Iris pigment epithelial cell (primary cell): ENCODE measurements at places on chromosomes 1 and 21.

GRCh38 chr1:170678027-170678600 is 14.2 kb downstream of the PRRX1 start:
- peak; percentile 47 for DNase-seq

DNA sequence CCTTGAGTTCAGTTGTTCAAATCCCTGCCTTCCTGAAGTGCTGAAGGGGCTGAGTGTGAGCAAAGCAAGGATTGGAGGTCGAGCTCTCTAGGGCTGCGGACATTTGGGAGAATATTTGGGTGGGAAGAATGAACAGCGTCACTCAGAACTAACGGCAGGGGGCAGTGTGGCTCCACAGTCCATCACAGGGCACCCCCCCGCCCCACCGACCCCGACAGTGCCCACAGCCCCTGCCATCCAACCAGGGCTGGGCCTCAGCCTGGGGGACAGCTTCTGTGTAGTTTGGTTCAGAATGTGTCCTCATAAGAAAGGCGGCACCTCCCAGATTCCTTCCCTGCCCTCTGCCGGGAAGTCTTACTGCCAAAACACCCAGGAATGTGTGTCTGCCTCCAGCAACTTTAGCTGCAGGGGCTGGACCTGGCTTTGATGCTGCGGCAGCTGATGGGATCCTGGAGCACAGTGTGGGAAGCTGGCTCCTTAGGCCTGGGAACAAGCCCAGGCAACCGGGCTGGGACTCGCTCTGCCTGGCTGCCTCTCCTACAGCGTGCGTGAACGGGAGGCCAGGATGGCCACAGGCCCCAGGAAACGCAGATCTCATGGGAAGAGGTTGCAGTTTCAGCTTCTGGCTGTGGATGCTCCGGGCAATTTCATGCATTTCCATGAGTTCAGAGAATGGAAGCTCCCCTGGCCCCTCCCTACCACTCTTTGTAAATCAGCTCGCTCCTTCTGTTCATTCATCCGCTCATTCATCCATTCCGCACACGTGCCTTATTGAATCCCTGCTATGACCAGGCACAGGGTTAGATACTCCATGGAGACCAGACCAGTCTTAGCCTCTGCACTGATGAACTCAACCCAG is 104.9 kb upstream of the TMPRSS2 start:
- DNase-seq, result peak; percentile 72

GRCh38 chr1:85366391-85367170 is 90.1 kb upstream of the BCL10 start:
- DNase-seq, result peak; percentile 91

DNA sequence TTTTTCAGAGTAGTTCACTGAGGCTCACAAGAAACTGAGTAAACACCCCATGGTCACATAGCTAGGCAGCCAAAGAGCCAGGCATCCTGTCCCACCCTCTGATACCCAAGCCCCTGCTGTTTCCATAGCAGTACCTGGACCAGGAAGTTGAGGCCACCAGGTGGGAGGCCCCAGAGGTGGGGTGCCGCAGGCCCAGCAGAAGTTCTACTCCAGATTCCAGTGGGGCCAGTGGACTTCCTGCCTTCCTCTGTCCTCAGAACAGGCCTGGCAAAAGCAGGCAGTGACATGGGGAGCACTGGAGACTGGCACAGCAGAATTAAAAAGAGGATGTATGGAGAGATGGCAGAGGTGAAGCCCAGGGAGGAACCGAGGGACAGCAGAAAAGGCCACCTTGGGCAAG is 19.0 kb downstream of the FOXO6 start:
- no peak for DNase-seq
